Gastrocnemius medialis (tissue), 4 donors: ENCODE measurements at places on chromosomes 1 and 21. TPM values are rescaled to one million over a fixed set of nuclear protein-coding genes. Genes with fewer than 3 reads are reported as not detected.

GRCh38 chr1:86068841-86069756, 87.5 kb downstream of the COL24A1 start:
- no peak for DNase-seq

DNA sequence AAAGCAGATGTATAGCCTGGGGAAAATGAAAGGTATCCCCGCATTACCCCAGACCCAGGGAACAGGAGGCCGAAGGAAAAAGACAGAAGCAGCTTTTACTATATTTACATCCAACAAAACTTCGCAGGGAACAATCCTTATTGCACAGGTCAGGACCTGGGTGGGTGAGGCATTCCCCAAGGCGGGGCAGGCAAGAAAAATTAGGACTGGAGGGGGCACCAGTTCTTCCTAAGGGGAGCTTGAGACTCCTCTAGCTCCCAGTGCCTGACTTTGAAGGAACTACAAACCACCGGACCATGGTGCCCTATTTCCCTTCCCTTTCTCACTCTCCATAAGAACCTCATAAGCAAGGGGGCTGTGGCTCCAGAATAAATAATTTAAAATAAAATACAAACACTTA, 6.7 kb upstream of the GATAD2B start:
- DNase-seq, result peak; percentile 2

DNA sequence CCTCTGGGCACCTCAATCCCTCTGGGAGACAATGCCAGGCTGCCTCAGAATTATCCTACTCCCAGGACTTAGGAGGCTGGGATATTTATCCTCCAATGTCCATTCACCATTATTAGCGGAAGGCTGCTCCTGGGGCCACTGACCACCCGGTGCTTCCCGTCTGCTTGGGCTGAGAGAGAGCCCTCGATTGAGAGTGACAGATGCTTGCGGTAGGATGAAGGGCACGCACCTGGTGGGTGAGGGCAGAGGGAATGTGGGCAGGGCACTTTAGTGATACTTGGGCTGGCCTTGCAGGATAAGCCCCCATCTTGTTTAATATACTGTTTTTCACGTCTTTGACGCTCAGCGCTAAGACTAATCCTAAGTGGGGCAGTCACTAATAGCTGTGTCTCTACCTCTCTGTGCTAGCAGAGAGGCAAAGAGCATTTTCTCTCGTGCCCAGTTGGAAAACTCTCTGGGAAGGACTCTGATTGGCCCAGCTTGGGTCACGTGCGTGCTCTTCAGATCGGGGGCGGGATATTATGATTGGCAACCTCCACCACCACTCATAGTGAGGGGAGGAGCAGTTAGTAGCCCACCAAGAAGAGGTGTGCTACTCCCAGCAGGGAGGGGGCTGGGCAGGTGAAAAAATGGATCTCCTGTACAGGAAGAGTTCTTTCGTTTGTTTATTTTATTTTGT, 10.6 kb upstream of the PARS2 start:
- DNase-seq, result no peak

DNA sequence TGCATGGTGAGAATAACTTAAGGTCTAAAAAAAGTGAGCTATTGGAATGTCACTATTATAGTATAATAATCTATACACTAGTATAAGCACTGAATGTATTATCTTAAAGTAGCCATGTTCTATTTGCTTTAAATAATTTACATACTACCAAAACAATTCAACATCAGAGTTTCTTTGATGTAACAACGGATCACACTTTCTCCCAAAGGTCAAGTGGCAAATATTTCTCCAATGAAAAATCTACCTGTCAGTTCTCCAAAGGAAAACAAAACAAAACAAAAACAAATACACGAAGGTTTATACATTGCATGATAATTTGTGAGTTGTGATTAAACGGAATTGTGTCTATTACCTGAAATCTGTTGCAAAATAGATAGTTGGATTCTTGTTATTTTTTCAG, 581.4 kb downstream of the USP25 start:
- no peak for DNase-seq

GRCh38 chr1:117674521-117675400, 68.9 kb downstream of the TENT5C start:
- DNase-seq, result peak; percentile 55

- DNase-seq, result no peak
These were observed 36.1 kb upstream of the RUNX3 start for GRCh38 chr1:24966121-24966723.

PRRX1 gene
- total RNA-seq, result 120 TPM

GRCh38 chr1:107405236-107405635, 264.4 kb downstream of the NTNG1 start:
- DNase-seq, result no peak

DNA sequence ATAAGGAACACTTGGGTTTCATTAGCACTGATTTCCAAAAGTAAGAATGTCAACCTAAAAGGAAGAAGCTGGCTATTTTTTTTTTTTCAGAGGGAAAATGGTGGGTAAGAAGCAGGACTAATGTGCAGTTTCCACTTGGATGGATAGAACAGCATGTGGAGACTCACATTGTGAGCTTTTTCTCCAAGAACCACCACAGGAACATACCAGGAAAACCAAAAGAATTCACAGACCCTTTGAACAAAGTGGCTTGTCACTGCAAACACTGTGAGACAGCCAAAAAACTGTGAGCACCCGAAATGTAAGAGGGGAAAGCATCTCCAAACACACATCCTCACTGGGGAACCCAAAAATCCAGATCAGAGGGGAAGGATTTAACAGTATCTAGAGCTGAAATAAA, 15.7 kb upstream of the MX1 start:
- no peak for DNase-seq

DNA sequence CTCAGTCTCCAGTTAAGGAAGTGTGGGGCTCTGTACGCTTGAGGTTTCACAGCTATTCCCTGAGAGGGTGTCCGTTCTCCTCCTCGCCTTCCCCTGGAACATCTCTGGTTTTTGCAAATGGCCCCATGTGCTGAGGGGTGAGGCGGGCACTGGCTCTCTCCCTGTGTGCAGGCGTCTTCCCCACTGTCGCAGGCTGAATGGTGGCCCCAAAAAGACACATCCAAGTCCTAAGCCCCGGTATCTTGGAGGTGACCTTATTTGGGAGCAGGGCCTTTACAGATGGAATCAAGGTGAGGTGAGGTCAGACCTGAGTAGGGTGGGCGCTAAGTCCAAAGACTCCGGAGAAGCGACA, 98.0 kb upstream of the TMPRSS2 start:
- no peak for DNase-seq

OLIG1 gene
- total RNA-seq, result not detected

DNA sequence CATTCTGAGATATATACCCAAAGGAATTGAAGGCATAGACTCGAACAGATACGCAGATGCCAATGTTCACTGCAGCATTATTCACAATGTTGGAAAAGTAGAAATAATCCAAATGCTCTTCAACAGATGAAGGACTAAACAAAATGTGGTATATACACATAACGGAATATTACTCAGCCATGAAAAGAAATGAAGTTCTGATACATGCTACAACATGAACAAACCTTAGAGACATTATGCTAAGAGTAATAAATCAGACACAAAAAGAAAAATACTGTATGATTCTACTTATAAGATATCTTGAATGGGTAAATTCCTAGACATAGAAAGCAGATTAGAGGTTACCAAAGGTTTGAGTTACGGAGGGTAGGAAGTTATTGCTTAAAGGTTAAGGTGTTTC, 57.9 kb downstream of the SLC25A24 start:
- DNase-seq, result no peak

DNA sequence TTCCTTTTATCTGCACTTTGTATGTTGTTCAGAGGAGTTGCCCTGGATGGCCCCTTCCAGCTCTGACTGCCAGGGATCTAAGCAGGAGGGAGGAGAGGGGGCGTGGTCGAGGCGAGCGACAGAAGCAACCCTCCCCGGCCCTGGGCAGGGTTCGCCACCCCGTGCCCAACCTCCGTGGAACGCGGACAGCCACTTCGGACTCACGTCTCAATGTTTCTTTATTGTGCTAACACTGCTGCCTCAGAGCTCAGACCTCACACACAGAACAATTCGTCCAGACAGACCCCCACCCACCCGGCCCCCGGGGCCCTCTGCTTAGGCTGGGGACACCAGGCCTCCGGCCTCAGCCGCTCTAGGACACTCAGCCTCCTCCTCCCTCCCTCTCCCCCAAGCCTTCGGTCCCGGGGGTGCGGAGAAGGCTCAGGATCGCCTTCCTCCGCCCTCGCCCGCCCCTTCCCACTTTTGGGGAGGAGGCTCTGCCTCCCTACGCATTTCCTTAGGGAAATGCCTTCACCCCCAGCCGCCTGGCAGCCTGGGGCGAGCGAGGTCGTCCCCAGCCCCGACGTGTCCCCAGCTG, 8.3 kb downstream of the VSIG8 start:
- peak; percentile 54 for DNase-seq

ANKRD35 gene
- 8.3 TPM for total RNA-seq

DNA sequence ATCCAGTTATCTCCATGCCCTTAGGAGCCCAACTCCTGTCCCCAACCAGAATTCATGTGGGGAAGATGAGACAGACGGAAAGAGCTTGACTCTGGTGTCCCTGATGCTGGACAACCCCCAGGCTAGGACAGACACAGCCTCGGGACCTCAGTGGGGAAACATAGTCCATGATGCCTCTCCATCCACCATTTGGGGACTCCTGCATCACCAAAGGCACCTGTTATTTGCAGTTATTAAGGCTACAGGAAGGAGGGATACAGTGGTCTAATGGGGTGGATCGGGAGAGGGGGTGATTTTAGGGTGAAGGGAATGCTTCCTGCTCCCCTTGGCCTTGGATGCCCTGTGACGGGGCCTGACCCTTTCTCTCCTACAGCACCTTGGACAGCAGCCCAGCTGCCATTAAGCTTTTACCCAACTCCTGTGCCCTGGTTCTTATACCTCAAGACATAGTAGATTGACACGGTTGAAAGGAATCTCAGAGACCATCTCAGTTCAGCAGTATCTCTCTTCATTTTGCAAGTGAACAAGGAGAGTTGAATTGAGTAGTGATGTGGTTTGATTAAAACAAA, 111.6 kb downstream of the MATN1 start:
- DNase-seq, result no peak

LORICRIN gene
- total RNA-seq, result not detected

GRCh38 chr21:44495611-44496563, 40.6 kb downstream of the LRRC3 start:
- no peak for DNase-seq

GRCh38 chr1:92326681-92327080, 27.8 kb downstream of the RPAP2 start:
- DNase-seq, result no peak

GRCh38 chr1:57088653-57089052, 122.8 kb upstream of the C8B start:
- no peak for DNase-seq

GRCh38 chr1:12208764-12209494, 20.9 kb upstream of the VPS13D start:
- DNase-seq, result peak; percentile 57

LRRN2 gene
- total RNA-seq, result 1.1 TPM

NFASC gene
- 1.9 TPM for total RNA-seq
